ENCODE measurements at places on chromosomes 2 and 18. TPM values are rescaled to one million over a fixed set of nuclear protein-coding genes. Genes with fewer than 3 reads are reported as not detected.

The DOK6 gene
- total RNA-seq: 1.0 TPM

The RGPD4 gene
- not detected for total RNA-seq

GRCh38 chr18:75818383-75818782 lies 390.9 kb upstream of the SMIM21 start:
- DNase-seq: no peak

The PSMA8 gene
- not detected for total RNA-seq

DNA sequence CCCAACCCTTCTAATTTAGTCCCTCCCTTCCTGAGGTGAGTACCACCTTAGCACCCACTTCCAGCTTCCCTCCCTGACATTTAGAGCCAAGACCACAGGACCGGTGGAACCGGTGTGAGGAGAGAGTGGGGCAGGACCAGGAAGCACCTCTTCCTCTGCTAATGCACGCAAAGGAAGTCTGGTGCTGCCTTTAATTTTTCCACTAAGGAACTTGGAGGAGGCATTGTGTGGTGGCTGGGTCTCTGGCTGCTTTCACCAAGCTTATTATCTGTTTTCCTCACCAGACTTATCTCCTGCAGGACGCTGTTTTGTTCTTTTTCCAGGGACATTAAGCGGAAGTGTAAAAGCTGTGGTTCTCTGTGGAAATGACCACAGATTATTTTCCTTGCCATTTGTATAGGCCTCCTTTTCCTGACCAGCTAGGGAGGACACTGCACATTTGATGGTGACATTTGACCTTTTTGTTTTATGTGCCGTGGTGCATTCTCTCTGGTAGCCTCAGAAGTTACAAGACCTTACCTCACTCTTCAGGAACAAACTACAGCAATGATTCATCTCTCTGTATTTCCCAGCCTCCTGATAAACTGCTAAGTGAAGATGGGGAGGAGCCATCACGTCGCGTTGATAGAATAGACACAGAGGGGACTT lies 39.8 kb upstream of the SPTBN1 start:
- DNase-seq: no peak

DNA sequence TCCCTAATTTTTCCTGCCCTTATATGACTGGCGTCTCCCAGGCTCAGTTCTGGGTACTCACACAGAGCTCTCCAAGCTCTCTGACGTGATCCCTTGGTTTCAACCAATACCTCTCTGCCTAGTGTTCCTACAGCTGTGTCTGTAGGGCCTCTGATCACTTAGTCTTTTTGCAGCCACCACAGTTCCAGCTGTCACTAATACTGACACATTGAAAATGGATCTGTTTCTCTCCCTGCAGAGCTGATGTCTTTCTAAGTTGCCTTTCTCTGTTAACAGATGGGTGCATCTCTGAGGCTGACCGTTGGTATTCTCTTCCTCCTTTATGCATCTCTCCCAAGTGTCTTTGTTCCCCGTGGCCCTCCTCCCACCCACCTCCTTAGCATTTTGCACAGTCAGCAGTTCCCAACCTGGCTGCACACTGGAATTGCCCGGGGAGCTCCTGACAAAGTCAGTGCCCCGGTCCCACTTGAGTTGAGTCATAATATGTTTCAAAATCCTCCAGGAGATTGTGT lies 62.5 kb downstream of the CERS6 start:
- DNase-seq: no peak

- no peak for DNase-seq
Measured at GRCh38 chr2:133884739-133885381, 316.6 kb upstream of the NCKAP5 start.

DNA sequence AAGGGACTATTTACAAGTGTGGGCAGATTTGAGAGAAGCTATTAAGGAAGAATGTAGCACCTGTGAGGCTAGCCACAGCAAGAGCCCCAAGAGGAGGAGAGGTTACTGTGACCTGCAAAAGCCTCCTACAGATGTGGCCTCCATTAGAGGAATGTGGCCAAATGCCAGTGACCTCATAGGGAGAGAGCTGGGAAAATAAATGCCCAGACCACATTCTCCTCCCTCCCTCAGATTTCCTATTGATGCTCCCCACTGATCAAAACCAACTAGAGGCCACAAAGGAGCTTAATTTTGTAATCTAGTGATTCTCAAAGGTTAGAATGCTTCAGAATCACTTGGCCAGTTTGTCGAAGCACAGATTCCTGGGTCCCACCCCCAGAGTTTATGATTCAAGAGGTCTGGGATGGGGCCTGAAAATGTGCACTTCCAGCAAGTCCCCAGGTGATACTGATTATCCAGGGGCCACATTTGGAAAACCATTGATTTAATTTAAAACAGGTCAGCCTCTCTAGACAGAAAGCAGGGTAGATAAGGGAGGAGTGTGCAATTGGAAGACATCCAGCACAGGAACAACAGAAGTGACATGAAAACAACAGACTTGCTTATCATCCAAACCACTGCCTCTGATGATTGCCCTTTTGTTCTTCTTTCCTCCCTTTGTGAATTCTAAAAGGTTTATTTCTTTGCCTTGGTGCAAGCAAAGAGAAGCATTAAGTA lies 61.2 kb upstream of the RBBP8 start:
- no peak for DNase-seq

DNA sequence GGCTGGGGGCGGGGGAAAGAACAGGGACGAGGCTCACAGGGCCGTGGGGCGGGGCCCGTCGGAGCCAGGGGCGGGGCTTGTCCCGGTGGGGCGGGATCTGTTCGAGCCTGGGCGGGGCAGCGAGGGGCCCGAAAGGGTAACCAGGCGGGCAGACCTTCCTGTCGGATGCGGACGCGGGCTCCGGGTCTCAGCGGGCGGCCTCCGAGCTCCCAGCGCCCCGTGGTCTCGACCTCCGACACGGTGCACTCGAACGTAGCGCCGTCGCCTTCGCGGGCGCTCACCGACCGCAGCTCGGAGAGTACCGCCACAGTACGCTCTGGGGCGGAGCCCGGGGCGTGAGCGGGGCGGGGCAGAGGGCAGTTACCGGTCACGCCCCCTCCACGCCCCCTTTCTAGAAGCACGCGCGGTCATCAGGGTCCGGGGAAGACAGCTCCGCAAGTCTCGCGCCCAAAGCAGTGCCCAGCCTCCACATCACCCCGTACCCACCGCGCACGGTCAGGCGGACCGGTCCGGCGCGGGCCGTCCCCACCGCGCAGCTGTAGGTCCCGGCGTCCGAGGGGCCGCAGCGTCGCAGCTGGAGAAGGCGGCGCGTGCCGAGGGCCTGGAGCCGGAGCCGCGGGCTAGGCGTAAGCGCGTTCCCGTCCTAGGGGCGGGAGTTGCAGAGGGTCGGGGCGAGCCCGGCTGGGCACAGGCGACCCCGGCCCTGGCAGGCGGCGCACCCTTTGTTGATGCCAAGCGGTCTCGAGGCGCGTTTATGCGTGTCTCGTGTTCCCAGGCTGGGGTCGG lies 8.7 kb downstream of the TMEM198 start:
- DNase-seq: peak; percentile 76

DNA sequence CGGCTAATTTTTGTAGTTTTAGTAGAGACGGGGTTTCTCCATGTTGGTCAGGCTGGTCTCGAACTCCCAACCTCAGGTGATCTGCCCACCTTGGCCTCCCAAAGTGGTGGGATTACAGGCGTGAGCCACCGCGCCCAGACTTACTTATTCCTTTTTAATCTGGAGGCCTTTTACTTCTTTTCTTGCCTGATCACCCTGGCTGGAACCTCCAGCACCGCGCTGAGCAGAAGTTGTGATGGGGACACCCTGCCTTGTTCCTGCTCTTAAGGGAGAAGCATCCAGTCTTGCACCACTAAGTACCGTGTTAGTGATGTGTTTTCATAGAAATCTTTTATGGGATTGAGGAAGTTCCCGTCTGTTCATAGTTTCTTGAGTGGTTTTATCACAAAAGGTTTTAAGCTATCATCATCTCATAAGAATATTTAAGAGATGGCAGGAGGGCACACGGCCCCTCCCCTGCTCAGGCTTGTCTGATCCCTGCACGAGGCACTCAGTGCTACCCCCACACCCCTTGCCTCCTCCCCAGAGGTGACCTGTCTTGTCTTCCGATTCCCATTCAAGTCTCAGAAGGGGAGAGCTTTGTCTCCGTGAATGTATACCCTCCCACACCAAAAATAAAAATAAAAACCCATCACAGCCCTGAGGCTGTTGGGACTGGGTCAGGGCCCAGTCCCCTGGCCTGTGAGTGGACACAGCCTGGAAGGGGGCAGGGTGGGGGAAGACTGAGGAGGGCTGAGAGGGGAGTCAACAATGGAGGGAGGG lies 65.3 kb upstream of the SMAD7 start:
- DNase-seq: peak; percentile 45

DNA sequence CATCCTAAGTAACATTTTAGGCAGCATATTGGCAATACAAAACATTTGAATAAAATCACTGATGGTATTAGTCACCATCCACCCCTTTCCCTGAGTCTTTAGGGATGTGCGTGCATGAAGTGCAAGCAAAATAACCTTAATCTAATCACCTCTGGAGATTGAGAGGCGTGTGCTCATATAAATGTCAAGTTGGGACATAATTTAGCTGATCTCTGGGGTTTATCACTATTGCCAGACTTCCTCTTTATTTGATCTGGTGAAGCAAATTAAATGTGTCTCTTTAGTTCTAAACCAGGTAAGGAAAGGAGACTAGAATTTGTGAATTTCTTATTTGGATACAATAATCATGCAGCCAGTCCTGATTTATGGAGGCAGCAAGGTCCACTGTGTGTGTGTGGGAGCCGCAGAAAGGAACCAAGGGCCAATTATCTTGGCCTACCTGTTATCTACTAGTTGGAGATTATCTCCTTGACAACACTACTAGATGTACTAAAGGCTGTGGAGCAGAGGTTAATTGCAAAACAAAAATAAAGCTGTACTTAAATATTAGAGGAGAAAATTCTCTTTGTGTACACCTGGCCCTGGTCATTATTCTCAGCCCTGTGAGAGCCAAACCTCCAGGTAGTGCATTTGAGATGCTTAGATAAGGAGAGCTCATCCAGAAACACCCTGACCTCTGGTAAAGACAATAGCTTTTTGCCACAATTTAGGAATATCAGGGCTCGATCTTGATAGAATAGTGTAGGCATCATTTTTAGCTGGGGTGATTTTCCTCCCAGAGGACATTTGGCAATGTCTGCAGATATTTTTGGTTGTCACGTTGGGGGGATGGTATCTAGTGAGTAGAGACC lies 78.2 kb downstream of the HRH4 start:
- DNase-seq: no peak

DNA sequence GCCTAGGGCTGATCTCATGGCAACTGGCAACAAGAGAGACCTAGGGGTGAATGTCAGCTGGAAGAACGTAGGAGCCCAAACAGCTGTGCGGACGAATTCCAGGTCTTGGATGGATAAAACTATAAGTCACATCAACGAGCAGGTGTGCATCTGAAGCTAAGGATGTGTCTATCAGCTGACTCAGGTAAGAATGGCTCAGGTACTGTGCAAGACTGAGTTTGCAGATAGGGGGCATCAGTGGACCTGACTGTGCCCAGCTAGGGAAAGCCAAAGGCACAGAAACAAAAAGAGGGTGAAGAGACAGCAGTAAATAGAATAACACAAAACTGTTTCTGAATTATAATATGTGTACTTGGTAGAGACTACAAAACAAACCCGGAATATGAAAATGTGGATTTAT lies 357.3 kb downstream of the ZEB2 start:
- DNase-seq: no peak

The TLX2 gene
- not detected for total RNA-seq

- DNase-seq: no peak
Measured at GRCh38 chr2:121175326-121175725, 109.7 kb downstream of the TFCP2L1 start.

GRCh38 chr2:156800781-156801361 lies 364.7 kb downstream of the GPD2 start:
- no peak for DNase-seq

The TUBA4B gene
- total RNA-seq: not detected

The TMEM17 gene
- total RNA-seq: 3.4 TPM

GRCh38 chr18:65735155-65735554 lies 15.7 kb upstream of the CDH7 start:
- no peak for DNase-seq

DNA sequence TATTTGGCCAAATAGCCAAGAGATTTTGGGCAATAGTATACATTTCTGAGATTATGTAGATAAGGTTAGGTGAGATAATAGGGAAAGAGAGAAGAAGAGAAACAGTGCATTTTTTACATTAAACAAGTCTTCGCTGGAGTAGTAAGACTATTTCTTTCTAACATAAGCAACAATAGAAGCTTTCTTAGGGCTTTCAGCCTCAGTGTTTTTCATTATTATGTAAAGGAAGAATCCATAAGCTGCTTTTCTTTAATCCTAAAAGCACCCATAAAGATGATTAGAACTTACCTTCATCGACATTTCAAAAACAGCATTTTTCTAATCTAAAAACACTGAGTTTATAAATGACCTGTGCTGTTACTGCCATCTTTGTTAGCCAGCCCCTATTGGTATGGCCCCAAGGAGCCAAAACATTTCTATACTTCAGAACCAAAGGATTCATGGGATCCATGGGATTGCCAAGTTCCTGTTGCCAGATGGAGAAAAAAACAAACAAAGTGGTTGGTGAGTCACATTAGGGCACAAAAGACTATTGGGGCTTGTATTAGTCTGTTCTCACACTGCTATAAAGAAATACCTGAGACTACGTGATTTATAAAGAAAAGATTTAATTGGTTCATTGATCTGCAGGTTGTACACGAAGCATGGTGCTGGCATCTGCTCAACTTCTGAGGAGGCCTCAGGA lies 88.2 kb downstream of the SCG2 start:
- no peak for DNase-seq

The CDH19 gene
- total RNA-seq: 12.9 TPM

DNA sequence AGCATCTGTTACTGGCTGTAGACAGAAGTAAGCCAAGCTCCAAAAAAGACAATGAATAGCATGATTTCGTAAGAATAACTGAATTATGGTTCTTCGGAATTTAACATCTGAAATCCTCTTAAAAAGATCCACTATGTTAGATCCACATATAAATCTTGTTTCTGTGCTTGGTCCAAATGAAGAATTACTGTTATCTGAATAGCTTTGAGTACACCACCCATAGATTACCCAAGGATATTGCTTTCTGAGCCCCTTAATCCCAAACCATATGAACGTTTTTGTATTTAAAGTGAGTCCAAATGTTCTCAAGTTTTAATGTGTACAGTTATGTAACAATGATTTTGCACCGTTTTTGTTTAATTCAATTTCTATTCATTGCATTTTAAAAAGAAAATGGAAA lies 124.9 kb downstream of the DSC3 start:
- no peak for DNase-seq

DNA sequence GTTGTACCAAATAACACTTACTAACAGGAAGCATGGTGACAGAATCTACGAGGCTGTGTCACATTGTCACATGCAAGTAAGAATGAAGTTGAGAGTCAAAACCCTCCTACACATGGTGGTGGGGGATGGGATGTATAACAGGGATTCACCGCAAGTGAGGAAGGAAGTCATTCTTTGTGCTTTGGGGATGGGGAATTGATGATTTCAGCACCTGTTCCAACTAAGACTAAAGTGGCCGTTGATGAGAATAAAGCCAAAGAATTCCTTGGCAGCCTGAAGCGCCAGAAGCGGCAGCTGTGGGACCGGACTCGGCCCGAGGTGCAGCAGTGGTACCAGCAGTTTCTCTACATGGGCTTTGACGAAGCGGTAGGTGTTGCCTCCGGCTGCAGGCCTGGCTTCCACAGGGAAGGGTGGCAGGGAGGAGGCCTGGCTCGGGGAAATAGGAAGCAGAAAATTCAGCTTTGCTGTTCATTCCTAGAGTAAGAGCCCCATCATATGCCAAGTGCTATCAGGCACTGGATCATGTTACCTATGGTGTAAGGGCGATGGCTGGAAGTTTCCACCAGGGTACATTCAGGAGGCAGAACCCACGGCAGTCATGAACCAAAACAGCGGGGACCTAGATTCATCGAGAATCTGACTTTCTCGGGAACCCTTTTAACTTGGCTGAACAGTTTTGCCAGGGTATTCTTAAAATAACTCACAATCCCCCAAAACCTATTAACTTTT lies 120.3 kb downstream of the UXS1 start:
- no peak for DNase-seq

Measured in breast epithelium (tissue), 4 donors.